Activated CD8-positive, alpha-beta memory T cell treated with anti-CD3 and anti-CD28 coated beads, Interleukin-2, amount 50 U/mL, for 4 hours (primary cell): ENCODE measurements at places on chromosomes 16 and 17.
A peak's percentile ranks its signal among the peaks of the same experiment; 100 is the strongest.

DNA sequence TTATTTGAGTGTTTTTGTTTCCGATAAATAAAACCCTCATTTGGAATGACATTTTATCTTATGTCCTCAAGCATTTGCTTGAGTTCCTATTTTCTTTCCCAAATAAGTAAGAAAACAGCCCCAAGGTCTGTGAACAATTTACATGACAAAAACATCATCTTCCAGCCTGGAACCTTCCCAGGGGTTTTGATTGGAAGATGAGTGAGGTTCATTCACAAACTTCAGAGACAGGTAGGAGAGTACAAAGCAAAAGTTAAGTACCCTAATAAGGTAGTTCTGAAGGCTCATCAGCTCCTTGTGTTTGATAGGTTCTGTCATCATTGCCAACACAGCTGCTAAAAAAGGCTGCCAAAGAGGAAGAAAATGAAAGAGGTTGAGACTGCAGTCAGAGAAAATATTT, 772.8 kb downstream of the CDH8 start:
- no peak for DNase-seq

DNA sequence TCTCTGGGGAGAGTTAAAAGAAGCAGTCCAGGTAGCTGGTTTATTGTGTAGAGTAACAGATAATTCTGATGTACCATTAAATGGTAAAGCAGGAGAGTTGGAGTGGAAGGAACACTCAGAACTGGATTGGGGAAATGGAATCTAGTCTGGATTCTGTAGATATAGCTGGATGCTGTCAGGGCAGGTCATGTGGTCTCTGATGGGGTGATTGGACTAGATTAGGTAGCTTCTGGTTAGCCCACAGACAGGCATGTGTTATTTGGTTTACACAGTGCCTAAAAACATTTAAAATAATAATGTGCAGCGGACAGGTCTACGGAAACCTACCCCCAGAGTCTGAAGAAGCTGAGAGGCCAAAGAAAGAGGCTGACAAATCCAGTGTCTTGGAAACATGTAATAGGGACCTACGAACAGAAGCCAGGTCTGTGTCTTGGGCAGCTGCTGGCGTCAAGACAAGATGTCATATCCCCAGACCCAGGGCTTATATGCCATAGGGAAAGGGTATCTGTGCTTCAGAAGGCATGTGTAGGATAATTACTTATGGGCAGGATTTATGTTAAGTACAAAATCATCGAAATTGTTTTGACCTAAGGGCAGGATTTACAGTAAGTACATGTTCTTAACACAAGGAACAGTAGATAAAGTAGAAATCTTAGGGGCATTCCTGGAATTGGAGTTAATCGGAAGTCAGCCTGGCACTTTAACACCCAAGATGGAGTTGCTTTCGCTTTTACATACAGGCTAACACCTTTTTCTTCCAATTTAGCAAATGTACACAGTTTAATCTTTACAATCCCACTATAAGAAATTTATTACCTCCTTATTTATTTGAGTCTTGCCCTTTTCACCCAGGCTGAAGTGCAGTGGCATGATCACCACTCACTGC, 12.4 kb downstream of the LUC7L3 start:
- DNase-seq, result no peak

DNA sequence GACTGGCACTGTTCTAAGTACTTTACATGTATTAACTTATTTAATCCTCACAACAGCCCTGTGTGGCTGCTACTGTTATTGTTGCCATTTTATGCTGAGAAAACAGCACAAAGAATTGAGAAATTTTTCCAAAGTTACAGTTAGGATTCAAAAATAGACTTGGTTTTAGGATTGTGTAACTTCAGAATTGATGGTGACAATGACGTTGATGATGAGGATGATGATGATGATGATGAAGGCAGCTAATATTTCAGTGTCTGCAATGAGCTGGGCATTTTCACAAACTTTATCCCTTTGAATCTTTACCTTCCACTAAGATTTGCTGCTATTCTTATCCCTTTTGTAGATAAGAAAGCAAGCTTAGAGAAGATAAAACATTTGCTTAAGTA, 22.1 kb downstream of the PRKCB start:
- DNase-seq, result no peak

- DNase-seq, result no peak
Measured at GRCh38 chr16:79597277-79598062, 3.1 kb downstream of the MAF start.

DNA sequence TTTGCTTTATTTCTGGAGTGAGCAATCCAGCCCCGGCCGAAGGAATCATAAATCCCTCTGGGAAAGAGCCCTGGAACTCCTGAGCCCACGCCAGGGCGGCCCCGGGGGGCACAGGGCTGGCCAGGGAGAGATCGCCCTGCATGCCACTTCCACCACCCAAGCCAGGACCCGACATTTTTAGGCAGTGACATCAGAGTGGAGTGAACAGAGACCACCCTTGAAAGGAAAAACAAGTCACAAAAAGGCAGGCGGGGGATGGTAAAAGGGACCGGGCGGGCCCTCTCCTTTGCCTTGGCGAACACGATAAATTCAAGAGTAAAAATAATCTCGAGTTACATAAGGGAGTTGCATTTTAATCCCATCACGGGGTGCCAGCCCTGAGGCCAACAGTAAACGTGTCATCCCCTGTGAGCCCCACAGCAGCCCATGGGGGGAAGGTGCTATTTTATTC, 284.1 kb downstream of the C16orf95 start:
- DNase-seq, result no peak

- DNase-seq, result no peak
Measured at GRCh38 chr16:55031481-55031880, 100.8 kb downstream of the IRX5 start.

DNA sequence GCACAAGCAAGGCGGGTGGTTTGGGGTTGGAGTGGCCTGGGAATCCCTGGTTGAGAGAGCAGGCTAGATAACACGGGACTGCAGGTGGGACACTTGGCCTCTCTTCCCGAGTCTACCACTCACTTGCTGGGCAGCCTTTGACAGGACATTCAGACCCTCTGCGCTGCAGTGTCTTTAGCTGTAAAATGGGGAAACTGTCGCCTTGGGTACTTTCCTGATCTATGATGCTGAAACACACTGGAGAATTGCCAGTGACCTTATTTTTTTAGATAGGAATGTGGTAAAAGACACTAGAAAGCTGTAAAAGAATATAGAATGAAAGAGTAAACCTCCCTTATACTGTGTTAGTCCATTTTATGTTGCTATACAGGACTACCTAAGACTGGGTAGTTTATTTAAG, 30.5 kb downstream of the KSR1 start:
- no peak for DNase-seq

GRCh38 chr17:49646391-49647255, 31.3 kb downstream of the SPOP start:
- DNase-seq, result no peak

DNA sequence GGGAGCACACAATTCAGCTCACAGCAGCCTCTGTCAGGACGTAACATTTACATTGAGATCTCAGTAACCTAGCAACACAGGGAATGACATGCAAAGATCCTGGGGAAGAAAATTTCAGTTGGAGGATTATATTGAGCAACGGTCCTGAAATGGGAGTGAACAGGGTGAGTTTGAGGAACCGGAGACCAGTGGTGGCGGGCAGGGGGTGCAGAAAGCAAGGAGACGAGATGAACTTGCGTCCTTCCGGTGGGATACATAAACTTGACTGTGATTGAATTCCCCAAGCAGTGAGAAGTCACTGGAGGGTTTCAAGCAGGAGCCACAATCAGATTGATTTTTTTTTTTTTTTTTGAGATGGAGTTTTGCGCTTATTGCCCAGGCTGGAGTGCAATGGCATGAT, 51.5 kb downstream of the SHISA6 start:
- DNase-seq, result no peak

- DNase-seq, result no peak
Measured at GRCh38 chr16:10039220-10040096, 142.8 kb downstream of the GRIN2A start.

DNA sequence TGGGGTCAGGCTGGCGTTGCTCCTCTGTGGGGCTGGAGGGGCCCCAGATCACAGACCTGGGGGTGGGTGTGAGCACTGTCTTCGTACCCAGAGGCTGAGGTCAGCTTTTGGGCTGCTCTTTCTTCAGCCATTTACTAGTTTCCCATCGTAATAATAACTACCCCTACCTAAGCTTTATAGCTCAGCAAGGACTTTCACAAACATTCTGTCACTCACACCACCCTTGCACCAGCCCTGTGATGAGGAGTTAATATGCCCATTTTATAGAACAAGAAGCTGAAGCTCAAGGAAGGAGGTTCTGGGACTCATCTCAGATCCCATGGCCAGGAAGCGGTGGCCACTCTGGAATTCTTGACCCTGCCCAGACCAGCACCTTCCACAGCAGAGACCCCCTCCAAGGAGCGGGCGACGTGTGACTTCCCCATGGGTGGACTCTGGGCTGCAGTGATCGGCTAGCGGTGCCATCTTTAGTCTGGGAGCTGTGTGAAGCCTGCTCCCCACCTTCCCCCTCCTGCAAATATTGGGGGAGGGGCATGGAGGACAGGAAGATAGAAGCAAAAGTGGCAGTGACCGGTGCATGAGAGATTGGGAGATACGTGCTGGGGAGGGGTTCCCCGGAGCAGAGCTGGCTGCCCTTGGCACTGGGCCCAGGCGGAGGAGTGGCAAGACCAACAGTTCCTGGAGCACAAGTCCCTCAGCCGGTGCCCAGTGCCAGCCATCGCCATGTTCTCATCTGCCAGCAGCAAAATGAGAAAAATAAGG, 81.8 kb upstream of the TOB1 start:
- DNase-seq, result no peak

GRCh38 chr17:35064516-35065215, 1.2 kb upstream of the RFFL start:
- DNase-seq, result no peak

- no peak for DNase-seq
Measured at GRCh38 chr17:66636111-66636510, 198.8 kb upstream of the CACNG5 start.

DNA sequence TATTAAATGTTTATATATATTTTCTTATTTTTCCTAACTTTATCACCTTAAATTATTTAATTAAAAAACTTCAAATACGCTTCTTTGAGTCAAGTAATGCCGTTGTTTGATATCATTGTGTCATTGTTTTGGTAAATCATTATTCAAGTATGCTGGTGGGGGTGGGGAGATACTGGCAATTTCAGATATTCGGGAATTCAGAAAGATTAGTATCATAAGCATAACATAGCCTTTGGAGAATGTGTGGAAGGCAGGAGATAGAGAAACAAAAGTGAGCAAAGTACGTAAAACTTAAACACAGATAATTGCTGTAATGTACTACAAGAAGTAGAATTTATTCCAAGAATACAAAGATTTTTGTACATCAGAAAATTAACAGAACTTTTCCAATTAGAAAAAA, 49.8 kb downstream of the TANC2 start:
- DNase-seq, result no peak

DNA sequence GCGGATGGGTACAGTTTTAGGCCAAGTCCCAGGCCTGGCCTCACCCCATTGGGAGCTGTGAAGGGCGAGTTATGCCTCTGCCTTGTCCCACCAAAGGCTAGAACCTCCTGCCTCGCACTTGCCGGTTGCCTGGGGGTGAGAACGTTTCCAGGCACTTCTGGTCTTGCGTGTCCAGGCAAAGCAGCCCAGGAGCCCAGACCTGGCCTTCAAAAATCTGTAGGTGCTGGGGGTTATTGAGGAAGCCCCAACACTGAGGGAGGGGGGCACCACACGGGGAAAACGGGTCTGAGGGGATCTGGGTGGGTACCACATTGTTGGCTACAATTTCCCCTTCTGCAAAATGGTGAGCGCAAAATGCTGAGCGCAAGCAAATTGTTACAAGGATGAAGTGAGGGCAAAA, 12.2 kb upstream of the ATP2C2 start:
- no peak for DNase-seq

DNA sequence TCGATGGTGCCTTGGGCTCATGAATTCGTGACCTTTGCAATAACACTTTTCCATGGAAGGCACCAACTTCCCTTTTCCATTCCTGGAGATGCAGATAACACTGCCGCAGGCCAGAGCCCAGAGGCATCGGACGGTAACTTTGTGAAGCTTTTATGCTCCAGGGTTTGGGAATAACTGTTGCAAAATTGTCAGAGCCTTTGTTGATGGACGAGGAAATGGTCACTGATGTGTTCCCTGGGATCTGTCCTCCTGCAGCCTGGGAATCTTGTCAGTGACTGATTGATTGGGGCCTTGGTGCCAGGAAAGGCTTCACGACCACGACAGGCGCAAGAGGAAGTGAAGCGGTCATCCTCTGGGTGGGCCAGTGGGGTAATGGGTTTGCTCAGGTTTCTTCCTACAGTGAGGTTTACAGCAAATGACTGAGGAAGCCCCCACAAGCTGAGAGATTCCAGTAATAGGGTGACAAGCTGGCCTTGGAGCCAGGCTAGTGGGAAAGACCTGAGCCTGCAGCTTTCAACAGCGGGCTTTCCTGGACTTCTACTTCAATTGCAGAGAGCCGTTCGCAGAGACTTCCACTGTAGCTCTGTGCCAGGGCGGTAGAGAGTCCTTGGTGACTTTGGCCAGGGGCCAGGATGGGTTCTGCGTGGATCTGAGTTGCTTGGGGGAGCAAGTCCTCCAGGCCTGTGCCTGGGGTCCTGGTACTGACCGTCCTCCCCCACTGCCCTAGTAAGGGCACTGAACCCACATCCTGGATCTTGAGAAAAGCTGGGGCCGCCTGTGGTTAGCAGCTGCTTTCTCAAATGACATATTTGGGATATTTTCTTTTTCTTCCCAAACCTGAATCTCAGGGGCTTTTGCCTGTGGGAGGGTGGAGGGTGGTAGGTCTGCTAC, 37.6 kb downstream of the PGS1 start:
- DNase-seq, result no peak

- DNase-seq, result peak; percentile 20
Measured at GRCh38 chr16:9050102-9050830, 41.2 kb upstream of the HAPSTR1 start.

DNA sequence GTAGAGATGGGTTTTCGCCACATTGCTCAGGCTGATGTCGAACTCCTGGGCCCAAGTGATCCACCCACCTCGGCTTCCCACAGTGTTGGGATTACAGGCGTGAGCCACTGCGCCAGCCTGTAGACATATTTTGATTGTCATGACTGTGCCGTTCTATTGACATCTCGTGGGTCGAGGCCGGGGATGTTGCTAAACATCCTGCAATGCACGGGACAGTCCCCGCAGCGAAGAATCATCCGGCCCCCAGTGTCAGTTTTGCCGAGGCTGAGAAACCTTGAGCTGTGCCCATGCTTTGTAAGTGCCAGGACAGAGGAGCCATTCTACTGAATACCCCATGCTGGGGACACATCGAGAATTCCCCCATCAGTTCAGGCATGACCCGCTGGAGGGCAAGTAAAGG, 69.1 kb upstream of the GSE1 start:
- DNase-seq, result no peak

- no peak for DNase-seq
Measured at GRCh38 chr16:88883946-88884345, 17.5 kb upstream of the PABPN1L start.

GRCh38 chr17:61486135-61487120, 34.2 kb downstream of the TBX4 start:
- no peak for DNase-seq

GRCh38 chr17:61260071-61260797, 139.4 kb upstream of the TBX2 start:
- no peak for DNase-seq

GRCh38 chr17:20059728-20060188, 50.6 kb downstream of the SPECC1 start:
- no peak for DNase-seq

- no peak for DNase-seq
Measured at GRCh38 chr16:17827313-17827712, 356.6 kb upstream of the XYLT1 start.
